ENCODE measurements at places on chromosomes 5 and 9.

- DNase-seq, result no peak
- H3K4me3 ChIP-seq, result no peak overlapping the region
- H3K36me3 ChIP-seq, result no peaks in the 10 kb centered on the region
- no peak overlapping the region for H3K27ac ChIP-seq
- H3K4me1 ChIP-seq, result no peaks in the 10 kb centered on the region
Measured at GRCh38 chr5:19314840-19315239, 673.2 kb downstream of the CDH18 start.

DNA sequence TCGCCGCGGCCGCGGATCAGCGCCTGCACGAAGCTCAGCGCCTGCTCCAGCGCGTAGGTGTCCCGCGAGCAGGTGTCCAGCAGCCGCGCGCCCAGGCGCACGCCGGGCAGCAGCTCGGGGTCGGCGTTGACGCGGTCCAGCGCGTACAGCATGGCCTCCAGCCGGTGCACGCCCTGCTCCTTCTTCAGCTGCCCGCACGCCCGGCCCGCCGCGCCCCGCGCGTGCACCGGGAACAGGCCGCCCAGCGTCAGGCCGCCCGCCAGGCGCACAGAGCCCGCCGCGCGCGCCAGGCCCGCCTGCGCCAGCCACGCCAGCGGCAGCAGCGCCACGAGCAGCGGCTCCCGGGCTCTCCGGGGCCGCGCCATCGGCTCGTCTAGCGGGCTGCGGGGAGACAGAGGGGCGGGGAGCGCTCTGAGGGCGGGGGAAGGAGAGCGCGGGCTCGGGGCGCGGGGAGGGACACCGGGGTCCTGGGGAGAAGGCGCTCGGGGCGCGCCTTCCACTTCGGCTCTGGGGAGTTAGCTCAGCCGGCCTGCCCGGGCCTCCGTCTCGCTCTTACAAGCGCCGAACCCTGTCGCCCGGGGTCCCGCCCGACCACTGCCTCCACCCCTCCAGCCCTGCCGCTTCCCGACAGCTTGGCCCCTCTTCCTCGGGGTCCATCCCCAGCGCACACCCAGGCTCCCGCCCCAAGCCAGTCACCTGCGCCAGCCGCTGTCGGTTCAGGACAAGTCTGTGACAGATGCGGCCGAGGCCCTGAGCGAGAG is at the start of gene GRM6:
Gene GRM6 (minus strand): TSS at position 741 of the 761 bp plus-strand sequence. CDS start 376 bp downstream, at position 365.
- no peaks in the 10 kb centered on the region for H3K27me3 ChIP-seq
- no peak for DNase-seq
- H3K4me1 ChIP-seq, result no peaks in the 10 kb centered on the region
- no peak within 1 kb of the TSS for H3K4me3 ChIP-seq
- no peak within 1 kb of the TSS for H3K27ac ChIP-seq

- H3K4me1 ChIP-seq, result no peaks in the 10 kb centered on the region
- no peaks in the 10 kb centered on the region for H3K27me3 ChIP-seq
- no peak overlapping the region for H3K27ac ChIP-seq
- no peak overlapping the region for H3K4me3 ChIP-seq
- no peak for DNase-seq
- no peaks in the 10 kb centered on the region for H3K36me3 ChIP-seq
Measured at GRCh38 chr9:36928210-36928609, 105.9 kb downstream of the PAX5 start.

- no peaks in the 10 kb centered on the region for H3K36me3 ChIP-seq
- H3K4me1 ChIP-seq, result no peaks in the 10 kb centered on the region
- no peak for DNase-seq
- H3K27me3 ChIP-seq, result no peaks in the 10 kb centered on the region
Measured at GRCh38 chr9:95724253-95724991, 151.1 kb upstream of the ERCC6L2 start.

DNA sequence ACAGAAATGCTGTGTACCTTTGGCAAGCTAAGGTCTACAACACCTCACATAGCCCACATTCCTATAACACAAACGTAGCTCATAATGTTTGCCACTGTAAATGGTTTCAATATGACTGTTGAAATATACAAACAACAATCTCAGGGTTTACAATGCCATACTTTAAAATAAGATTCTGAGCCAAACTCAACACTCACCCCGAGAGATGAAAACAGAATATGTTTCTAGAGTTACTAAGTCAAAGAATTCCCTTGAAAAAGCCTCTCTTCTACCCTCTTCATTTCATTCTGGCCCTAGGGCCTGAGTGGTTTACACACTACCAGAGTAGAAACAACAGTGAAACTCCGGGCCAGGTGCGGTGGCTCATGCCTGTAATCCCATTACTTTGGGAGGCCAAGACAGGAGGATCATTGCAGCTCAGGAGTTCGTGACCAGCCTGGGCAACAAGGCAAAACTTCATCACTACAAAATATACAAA is 72.6 kb downstream of the MYO10 start:
- H3K27me3 ChIP-seq, result no peaks in the 10 kb centered on the region
- H3K4me3 ChIP-seq, result no peak overlapping the region
- peaks cover 20% of the 10 kb centered on the region for H3K4me1 ChIP-seq
- H3K27ac ChIP-seq, result no peak overlapping the region
- no peak for DNase-seq
- H3K36me3 ChIP-seq, result no peaks in the 10 kb centered on the region

DNA sequence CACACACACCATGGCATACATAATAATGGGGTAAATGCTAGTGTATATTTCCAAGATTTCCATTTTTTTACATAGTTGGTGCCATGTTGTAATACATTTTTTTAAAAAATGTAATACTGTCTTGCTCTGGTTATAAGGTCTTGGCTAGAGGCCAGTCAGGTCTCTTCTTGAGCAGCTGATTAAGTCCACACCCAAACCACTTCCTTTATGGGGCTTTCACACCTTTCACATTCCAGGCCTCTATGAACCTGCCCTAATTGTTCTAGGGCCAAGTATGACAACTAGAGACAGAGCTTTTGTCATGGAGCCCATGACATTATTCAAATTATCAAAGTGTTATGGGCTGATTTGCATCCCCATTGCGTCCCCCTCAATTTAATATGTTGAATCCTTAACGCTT is 495.6 kb upstream of the CTNND2 start:
- no peaks in the 10 kb centered on the region for H3K4me1 ChIP-seq
- H3K36me3 ChIP-seq, result no peaks in the 10 kb centered on the region
- H3K27me3 ChIP-seq, result no peaks in the 10 kb centered on the region
- H3K27ac ChIP-seq, result no peak overlapping the region
- no peak overlapping the region for H3K4me3 ChIP-seq
- DNase-seq, result no peak

GRCh38 chr5:170164087-170164486 is 58.4 kb downstream of the FOXI1 start:
- no peak overlapping the region for H3K27ac ChIP-seq
- no peak overlapping the region for H3K4me3 ChIP-seq
- no peaks in the 10 kb centered on the region for H3K27me3 ChIP-seq
- no peak for DNase-seq
- no peaks in the 10 kb centered on the region for H3K4me1 ChIP-seq

DNA sequence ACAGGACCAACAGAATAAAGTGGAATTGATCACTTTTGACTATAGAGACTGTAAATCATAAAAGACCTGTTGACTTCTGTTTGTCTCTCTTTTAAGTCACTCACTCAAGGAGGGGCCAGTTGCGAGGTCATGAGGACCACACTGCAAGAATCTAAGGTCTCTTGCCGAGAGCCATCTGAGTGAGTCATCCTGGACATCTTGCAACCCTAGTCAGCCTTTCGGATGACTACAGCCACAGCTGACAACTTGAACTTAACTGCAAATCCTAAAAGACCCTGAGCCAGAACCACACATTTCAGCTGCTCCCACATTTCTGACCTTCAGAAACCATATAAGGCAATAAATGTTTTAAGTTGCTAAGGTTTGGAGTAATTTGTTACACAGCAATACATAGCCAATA is 129.7 kb upstream of the RAD23B start:
- H3K4me3 ChIP-seq, result no peak overlapping the region
- no peak for DNase-seq
- no peaks in the 10 kb centered on the region for H3K4me1 ChIP-seq
- no peaks in the 10 kb centered on the region for H3K27me3 ChIP-seq
- no peaks in the 10 kb centered on the region for H3K36me3 ChIP-seq

GRCh38 chr9:86700629-86701028 is 246.7 kb downstream of the GAS1 start:
- H3K27ac ChIP-seq, result no peak overlapping the region
- no peaks in the 10 kb centered on the region for H3K27me3 ChIP-seq
- DNase-seq, result no peak
- H3K36me3 ChIP-seq, result no peaks in the 10 kb centered on the region
- peaks cover 10% of the 10 kb centered on the region for H3K4me1 ChIP-seq
- no peak overlapping the region for H3K4me3 ChIP-seq

DNA sequence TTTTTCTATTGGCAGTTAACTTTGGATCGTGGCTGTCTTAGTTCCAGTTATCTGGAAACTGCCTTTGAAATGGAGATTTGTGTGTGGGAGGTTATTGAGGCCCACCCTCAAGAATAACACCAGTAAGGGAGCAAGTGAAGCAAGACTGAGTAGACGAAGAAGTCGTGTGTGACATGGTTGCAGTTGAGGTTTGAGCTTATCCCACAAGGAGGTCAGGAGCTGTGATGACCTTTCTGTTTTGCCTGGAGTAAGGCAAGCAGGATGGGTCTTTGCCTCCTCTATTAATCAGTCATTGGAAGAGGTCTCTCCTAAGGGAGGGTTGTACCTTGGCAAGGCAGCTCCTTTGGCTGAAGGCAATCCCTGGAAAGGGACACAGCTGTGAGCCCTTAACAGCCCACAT is 49.6 kb upstream of the CTXN3 start:
- H3K36me3 ChIP-seq, result no peaks in the 10 kb centered on the region
- H3K4me1 ChIP-seq, result no peaks in the 10 kb centered on the region
- no peak overlapping the region for H3K27ac ChIP-seq
- DNase-seq, result no peak
- no peak overlapping the region for H3K4me3 ChIP-seq

DNA sequence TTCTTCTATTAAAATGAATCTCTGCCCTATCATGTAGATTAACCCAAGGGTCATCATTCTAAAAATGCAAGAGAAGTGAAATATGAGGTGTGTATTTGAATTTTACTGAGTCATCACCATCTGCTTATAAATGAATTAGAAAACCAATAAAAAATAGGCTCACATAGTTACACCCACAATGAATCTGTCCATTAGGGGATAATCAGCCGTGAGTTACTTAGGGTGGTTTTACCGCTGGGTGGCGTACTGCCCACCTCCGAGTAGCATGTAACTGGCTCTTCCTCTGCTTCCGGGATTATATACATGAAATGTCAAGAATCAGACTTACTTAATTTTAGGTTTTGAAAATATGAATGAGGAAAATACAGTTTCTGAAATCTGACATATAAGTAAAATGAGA is 332.9 kb upstream of the CCNG1 start:
- H3K27me3 ChIP-seq, result no peaks in the 10 kb centered on the region
- H3K4me1 ChIP-seq, result no peaks in the 10 kb centered on the region
- H3K27ac ChIP-seq, result no peak overlapping the region

- H3K4me1 ChIP-seq, result no peaks in the 10 kb centered on the region
- no peak overlapping the region for H3K4me3 ChIP-seq
- no peaks in the 10 kb centered on the region for H3K36me3 ChIP-seq
- H3K27ac ChIP-seq, result no peak overlapping the region
Measured at GRCh38 chr5:174900240-174900865, 176.0 kb downstream of the MSX2 start.

- peaks cover 19% of the 10 kb centered on the region for H3K36me3 ChIP-seq
- no peak for DNase-seq
- no peaks in the 10 kb centered on the region for H3K27me3 ChIP-seq
- H3K4me1 ChIP-seq, result no peaks in the 10 kb centered on the region
- no peak overlapping the region for H3K27ac ChIP-seq
- H3K4me3 ChIP-seq, result no peak overlapping the region
Measured at GRCh38 chr9:81628897-81629296, 60.5 kb downstream of the TLE1 start.

DNA sequence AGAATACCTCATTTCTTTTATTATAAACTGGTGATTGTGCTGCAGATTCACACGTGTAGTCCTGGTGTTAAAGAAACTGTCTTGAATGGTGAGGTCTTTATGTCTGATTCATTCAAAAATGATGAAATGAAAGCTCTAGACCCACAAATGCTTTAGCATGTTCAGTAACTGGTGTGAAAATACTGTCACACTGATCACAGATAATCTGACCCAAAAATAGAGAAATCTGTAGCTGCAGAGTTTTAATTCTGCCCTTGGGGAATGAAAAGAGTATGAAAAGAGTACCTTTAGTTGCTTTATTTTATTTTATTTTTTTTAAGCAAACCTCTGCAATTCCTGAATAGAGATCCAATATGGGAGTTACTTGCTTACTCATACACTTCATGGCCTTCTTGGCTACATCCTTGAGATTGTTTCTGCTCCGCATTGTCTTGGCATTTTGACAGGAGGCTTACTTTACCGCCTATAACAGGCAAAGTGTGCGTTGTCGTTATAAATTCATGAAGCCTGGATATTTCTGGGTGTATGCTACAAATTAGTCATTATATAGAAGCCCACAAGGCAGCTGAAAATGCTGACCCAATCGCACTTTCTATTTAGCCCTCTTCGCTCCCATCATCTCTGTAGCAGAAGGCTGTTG is 2.7 kb downstream of the RGMB start:
- H3K27me3 ChIP-seq, result no peaks in the 10 kb centered on the region
- H3K4me1 ChIP-seq, result peaks cover 67% of the 10 kb centered on the region
- H3K27ac ChIP-seq, result peak overlapping the region; percentile 10
- no peaks in the 10 kb centered on the region for H3K36me3 ChIP-seq
- no peak for DNase-seq

DNA sequence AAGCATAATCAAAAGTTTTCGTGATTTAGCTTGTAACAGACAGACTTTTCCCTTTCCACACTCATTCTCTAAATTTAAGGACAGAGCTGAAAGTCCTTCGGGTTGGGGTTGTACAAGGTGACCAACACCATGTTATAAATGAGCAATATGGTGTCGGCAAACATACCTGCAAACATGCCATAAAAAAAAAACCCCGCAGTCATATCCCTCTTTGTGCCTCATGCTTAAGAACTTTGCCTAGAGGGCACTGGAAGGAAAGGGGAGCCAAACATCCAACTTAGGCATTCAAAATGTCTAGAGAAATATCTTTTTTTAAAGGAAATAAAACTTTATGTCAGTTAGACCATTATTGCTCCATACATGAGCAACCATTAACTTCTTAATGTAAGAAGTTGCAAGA is 73.2 kb downstream of the TLE1 start:
- H3K4me3 ChIP-seq, result no peak overlapping the region
- no peak overlapping the region for H3K27ac ChIP-seq
- H3K4me1 ChIP-seq, result peaks cover 30% of the 10 kb centered on the region
- H3K36me3 ChIP-seq, result no peaks in the 10 kb centered on the region

- H3K36me3 ChIP-seq, result no peaks in the 10 kb centered on the region
- H3K27me3 ChIP-seq, result no peaks in the 10 kb centered on the region
- H3K4me3 ChIP-seq, result no peak overlapping the region
Measured at GRCh38 chr9:26723486-26723885, 169.1 kb downstream of the CAAP1 start.

- H3K27ac ChIP-seq, result no peak overlapping the region
- no peaks in the 10 kb centered on the region for H3K27me3 ChIP-seq
- H3K4me3 ChIP-seq, result no peak overlapping the region
- H3K36me3 ChIP-seq, result no peaks in the 10 kb centered on the region
Measured at GRCh38 chr5:61362796-61363368, 30.8 kb downstream of the ZSWIM6 start.

Data from vagina (tissue), 2 donors.